ENCODE measurements at places on chromosomes 2 and 18.

DNA sequence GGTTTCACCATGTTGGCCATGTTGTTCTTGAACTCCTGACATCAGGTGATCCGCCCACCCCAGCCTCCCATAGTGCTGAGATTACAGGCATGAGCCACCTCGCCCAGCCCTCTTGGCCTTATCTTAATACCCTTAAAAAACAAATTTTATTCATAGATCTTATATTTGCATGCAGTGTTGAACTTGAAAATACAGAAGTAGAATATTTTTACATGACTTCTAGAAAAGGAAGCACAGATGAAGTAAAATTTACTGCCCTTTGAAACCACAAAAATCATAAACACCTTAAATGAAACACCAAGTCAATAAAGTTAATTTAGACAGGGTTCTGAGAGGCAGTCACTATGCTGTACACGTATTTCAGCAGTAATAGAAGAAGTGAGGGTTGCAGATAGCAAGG, 145.7 kb downstream of the CERS6 start:
- DNase-seq: no peak

GRCh38 chr2:55887351-55887750, 36.2 kb downstream of the EFEMP1 start:
- DNase-seq: no peak

DNA sequence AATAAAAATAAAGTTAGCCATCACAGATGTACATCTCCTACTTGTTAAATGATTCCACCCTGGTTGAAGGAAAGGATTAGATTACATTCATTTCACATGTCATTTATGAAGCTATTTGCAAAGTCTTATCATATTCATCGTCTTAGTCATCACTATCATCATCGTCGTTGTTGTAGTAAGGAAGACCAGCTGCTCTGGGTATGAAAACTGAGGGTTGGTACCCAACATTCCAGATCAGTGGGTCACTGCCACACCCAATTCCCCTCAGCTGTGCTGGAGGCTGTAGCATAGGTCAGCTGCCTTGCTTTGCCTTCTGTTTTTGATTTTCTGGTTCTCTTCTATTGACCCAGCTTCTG, 20.9 kb upstream of the CCBE1 start:
- no peak for DNase-seq

GRCh38 chr2:10900216-10901109, 11.3 kb upstream of the KCNF1 start:
- peak; percentile 77 for DNase-seq

GRCh38 chr18:48879008-48879431, 71.7 kb downstream of the SMAD7 start:
- DNase-seq: no peak

GRCh38 chr2:197159661-197160211, 150.8 kb downstream of the ANKRD44 start:
- no peak for DNase-seq

- no peak for DNase-seq
These were observed 164.9 kb upstream of the ZFP36L2 start for GRCh38 chr2:43391201-43391877.

GRCh38 chr18:37305066-37305465, 260.5 kb downstream of the CELF4 start:
- no peak for DNase-seq

DNA sequence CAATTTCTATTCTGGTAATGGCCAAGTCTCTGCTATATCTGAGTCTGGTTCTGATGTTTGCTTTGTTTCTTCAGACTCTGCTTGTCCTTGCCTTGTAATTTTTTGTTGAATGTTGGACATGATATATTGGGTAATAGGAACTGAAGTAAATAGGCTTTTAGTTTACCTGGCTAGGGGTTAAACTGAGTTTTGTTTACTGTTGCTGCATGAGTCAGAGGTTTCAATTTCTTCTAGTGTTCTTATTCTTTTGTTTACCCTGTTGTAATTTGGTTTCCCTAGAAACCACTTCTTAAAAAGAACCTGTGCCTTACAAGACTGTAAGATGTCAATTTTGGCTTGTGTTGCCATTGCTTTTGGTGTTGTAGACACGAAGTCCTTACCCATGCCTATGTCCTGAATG, 285.0 kb upstream of the KCNH7 start:
- no peak for DNase-seq

Data from OCI-M1 (cell line).